Kidney epithelial cell (primary cell): ENCODE measurements at places on chromosomes 1 and 21. TPM values are rescaled to one million over a fixed set of nuclear protein-coding genes. Genes with fewer than 3 reads are reported as not detected.

- no peak for DNase-seq
Observed at GRCh38 chr21:46031484-46031883, 49.9 kb downstream of the COL6A1 start.

- no peak for DNase-seq
Observed at GRCh38 chr21:35674091-35674671, 386.1 kb downstream of the SETD4 start.

- DNase-seq: no peak
Observed at GRCh38 chr1:30714536-30715090, 8.8 kb downstream of the MATN1 start.

DNA sequence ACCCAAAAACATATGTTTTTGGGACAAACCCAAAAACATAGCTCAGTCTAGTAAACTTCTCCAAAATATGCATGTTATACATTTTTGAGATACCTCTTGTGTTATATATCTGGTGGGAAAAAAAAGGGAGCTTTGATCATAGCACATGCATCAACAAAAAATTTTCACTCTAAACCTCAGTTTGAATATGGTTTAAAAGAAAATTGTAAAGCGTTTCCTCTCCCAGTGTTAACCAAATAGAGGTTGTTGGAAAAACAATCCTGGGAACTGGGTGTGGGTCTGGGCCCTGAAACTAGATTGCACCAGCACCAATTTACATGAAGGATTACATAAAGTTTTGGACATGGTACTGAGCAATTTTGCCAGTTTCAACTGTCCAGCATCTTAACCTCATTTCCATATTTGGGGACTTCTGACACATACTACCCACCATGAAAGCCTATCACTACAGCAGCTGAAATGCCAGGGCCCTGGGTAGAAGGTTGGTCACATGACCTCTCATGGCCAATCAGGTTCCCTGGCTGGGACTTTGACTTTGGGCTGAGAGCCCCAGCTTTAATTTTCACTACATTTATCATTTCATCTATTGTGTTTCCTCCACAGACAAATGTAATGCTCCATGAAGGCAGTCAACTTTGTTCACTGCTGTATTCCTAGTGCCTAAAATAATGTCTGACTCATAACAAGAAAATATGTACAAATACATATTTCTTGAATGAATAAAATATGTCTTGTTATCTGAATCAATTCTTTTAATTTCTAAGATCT is 150.7 kb downstream of the SETD4 start:
- DNase-seq: no peak

NHLH1 gene
- total RNA-seq: 0.08 TPM in 1 of 2 replicates, not detected in the other

DNA sequence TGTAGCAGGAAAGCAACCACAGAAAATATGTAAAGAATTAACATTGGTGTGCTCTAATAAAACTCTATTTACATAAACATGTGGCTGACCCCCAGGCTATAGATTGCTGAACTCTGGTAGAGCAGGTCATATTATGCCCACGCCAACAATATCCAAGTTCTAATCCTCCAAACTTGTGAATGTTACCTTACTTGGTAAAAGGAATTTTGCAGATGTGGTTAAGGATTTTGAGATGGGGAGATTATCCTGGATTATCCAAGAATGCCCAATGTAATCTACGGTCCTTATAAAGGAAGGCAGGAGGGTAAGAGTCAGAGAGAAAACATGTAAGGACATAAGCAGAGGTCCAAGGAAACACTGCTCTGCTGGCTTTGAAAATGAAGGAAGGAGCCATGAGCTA is 201.0 kb downstream of the USH2A start:
- DNase-seq: no peak

COL9A2 gene
- 19.7 and 20.2 TPM in 2 replicates for total RNA-seq
